RWPE1 (cell line): ENCODE measurements at places on chromosomes 12 and 14.
A peak's percentile ranks its signal among the peaks of the same experiment; 100 is the strongest.

- DNase-seq, result no peak
Measured at GRCh38 chr14:61505815-61506809, 184.7 kb downstream of the PRKCH start.

DNA sequence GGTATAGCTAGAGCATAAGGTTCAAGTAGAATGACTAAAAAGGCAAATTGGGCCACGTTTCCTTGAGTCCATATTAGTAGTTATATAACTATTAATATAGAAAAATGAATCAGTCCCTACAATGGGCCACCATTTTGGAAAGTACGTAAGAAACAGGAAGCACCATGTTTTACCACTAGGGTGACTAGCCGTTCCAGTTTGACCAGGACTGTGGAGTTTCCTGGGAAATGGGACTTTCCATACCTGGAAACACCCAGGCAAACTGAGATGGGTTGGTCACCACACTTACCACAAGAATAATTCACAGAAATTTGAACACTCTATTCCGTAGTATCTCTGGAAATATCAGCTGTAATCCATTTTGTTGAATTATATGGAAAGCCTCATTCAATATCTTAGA lies 2.1 kb upstream of the MAGOHB start:
- no peak for DNase-seq

GRCh38 chr12:94269316-94269999 lies 121.1 kb downstream of the PLXNC1 start:
- DNase-seq, result no peak

DNA sequence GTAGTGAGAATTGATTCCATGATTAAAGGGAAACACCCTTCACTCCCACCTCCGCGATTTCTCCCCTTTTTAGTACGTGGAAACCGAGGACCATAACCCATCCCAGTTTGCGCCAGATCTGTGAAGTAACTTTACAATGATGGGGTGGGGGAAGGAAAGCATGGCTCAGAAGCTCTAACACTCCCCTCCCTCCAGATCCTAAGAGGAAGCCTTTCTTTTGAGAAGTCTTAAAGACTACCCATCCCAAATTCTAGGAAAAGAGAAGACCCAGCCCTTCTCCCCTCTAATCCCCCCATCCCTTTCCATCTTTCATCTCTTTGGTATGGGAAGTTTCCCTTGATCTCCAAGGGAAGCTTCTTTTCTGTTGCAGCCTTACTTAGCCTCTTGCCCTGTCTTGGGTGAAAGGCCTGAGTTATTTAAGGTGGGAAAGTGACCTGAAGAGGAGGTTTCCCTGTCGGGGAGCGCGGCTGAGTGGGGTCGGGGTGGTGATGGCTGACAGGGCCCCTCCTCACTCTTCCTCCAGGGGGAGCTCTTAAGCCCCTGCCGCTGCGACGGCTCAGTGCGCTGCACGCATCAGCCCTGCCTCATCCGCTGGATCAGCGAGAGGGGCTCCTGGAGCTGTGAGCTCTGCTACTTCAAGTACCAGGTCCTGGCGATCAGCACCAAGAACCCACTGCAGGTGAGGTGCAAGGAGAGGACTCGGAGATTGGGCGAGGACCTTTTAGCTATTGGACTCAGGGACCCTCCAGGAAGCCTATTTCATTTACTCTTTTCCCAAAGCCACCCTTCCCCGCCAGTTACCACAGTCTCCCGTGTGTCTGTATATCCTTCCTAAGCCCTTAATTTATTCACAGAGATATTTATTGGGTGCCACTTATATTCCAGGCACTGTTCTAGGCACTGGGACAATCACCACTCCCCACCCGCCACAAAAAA lies 1.8 kb downstream of the MARCHF9 start:
- DNase-seq, result peak; percentile 66

DNA sequence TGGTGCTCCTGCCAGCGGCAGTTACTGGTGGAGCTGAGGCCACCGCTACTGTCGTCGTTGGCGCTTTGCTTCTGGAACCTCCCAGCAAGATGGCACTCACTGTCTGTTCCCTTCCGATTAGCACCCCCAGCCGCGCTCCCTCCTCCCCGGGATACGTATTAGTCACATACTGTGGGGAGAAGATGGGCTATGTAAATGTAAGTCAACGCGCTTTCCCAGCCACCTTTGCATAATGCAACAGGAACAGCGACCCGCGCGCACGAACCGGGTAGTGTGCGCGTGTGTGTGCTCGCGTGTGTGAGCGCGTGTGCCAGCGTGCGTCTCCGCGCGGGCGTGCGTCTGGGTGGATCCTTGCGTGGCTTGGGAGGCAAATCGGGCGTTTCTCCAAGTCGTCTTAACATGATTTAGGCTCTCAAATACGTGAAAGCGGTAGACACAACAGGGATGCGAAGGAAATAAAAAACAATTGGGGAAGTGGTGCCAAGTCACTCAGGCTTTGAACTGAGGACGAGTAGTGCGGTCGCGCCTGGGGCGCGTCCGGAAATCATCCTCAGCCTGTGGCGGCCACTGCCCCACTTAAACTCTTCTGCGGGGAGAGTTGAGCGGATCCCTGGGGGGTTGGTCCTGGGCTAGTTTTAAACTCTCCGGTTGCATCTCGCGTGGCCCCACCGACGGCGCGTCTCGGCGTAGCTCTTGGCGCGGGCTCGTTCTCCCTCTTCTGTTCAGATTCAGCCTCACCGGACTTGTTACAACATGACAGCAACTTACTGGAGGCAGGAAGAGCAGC lies 1.8 kb downstream of the FLRT2 start:
- peak; percentile 62 for DNase-seq

- DNase-seq, result peak; percentile 52
Measured at GRCh38 chr14:35046751-35047536, 872 bp downstream of the FAM177A1 start.

DNA sequence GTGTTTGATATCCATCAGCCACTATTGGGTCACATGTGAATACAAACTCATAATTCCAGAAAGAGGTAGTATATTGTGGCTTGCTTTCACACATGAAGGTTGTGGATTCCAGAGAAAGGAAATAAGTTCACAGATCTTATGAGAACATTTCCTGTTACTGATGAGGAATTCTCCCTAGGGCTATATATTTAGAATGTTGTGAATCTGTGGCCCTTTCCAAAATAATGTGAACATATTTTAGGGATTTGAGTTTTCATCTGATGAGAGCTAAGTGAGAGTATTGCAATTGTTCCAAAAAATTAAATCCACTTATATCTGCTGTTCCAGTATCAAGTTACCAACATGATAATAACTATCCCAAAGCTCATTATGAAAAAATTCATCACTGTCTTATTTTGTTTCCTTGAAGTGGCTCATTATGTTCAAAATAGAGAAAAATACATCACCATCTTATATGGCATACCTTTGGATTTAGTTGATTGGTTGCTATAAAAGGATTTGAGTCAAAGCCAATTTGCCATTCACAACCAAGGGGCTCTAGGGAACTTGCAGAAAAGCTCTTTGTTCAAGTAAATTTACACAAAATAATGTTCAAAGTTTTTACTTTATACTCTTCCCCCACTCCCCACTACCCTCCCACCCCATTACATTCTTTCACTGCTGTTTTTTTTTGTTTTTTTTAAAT lies 76.3 kb downstream of the MYRFL start:
- no peak for DNase-seq

GRCh38 chr12:49369411-49370145 lies 2.3 kb downstream of the SPATS2 start:
- no peak for DNase-seq

- no peak for DNase-seq
Measured at GRCh38 chr14:69675245-69675583, 63.8 kb downstream of the SUSD6 start.

DNA sequence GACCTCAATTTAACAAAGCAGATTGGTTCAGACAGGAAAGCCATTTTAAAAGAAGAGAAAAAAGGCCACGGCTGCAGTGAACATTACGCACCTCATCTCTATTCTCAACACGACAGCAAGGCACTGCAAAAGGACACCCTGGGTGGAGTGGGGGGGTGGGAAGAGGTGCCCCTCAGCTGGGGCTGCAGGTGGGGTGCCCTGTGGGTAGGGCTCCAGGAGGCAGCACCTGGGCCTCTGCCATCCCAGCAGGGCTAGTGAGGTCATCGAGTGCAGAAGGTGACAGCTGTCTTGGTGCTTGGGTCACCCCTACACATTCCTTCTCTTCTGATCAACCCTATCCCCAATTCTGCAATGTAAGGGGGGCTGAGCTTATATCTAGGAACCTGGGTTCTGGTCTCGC lies 142.9 kb upstream of the PRMT8 start:
- no peak for DNase-seq

GRCh38 chr12:22956690-22957089 lies 331.7 kb downstream of the ETNK1 start:
- no peak for DNase-seq

DNA sequence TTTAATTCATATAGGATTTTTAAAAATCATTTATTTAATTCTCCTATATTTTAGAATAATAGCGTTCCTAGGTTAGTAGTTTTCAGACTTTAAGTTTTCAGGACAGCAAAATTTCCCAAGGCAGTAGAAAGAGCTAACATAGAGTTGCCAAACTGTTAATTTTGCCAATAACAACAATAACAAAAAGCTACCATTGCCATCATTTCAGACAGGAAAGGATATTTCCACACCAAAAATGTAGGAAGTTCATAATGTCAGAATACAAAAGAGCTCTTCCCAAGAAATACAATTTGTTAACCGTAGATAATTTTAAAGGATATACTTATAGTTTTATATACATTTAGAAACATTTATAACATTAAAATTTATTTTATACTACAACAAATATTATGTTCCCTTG lies 81.4 kb upstream of the EEA1 start:
- no peak for DNase-seq

DNA sequence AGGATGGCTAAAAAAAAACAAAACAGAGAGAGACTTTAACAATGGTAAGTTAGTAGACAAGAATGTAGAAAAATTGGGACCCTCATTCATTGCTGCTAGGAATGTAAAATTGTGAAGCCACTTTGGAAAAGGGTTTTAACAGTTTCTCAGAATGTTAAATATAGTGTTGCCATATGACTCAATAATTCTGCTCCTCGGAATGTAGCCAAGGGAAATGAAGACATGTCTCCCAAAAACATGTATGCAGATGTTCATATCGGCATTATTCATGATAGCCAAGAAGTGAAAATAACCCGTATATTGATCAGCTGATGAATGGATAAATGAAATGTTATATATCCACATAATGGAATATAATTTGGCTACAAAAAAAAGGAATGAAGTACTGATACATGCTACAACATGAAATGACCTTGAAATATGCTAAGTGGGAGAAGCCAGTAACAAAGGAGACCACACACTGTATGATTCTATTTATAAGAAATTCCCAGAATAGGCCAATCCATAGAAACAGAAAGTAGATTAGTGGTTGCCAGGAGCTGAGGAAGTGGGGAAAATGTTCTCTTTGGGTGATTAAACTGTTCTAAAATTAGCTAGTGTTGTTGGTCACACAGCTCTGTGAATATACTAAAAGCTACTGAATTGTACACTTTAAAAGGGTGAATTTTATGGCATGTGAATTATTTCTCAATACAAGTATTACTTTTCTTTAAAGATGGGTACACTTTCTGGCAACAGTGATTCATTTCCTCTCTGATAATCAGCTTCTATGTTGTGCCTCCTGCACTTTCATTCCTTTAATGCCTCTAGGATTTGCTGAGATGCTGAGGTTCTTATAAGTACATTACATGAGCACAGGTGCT lies 132.5 kb downstream of the DAAM1 start:
- DNase-seq, result peak; percentile 32

DNA sequence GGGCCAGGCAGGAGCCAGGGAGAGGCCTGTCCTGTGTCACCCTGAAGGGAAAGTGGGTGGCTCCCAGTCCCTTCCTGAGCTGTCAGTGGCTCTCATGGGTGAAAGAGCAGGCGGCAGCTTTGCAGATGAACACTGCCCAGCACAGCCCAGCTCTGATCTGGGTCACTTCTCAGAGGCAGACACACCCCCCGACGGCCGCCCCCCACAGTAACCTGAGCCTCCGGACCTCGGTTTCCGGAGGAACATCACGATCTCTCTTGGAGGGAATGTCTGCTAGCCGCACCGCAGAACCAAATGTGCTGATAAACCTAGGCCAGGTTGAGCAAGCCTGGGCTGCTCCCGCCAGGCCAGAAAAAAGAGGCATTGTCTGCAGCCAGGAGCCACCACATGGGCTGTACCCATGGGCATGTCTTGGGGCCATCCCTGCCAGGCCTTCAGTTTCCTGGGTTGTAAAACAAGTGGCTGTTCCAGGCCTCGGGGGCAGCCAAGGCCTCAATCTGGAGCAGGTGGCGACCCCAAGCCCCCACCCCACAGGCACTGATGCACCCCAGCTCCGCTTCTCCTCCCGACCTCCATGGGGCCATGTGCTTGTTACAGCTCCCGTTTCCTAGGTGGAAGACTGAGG lies 57.6 kb downstream of the NCOR2 start:
- DNase-seq, result peak; percentile 69

DNA sequence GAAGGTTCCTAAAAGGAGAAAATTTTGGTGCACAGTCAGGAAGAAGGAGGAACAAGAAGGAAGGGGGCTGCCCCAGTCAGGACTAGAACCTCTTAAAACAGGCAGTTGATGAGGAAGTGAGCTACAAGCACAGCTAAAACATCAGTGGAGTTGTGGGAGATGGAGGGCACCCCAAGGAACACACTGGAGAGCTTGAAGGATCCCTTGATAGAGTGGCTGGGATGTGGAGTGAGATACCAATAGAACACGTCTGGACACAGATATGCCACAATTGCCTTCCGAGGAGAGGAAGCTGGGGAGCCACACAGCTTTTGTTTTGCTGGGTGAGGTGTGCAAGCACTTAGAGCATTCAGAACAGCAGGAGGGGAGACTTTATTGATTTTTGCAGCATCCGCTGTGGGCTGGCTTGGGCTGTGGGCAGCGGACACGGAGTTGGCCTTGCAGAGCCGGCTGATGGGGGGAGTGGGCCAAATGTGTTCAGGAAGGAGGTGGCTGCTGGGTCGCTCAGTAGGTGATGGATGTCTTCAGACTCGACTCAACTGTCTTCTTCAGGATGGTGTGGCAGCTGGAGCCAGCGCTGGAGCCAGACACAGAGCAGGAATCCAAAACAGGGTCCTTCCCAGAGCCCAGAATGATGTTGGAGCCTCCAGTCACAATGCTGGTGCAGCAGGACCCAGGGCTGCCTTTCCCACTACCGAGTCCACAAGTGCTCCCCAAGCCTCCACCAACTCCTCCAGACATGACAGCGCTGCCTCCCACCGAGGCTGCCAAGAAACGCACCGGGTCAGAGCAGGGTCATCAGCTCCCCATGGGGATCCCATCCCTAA lies 4.7 kb upstream of the KRT79 start:
- DNase-seq, result no peak

- no peak for DNase-seq
Measured at GRCh38 chr12:110170535-110171185, 46.5 kb downstream of the IFT81 start.

DNA sequence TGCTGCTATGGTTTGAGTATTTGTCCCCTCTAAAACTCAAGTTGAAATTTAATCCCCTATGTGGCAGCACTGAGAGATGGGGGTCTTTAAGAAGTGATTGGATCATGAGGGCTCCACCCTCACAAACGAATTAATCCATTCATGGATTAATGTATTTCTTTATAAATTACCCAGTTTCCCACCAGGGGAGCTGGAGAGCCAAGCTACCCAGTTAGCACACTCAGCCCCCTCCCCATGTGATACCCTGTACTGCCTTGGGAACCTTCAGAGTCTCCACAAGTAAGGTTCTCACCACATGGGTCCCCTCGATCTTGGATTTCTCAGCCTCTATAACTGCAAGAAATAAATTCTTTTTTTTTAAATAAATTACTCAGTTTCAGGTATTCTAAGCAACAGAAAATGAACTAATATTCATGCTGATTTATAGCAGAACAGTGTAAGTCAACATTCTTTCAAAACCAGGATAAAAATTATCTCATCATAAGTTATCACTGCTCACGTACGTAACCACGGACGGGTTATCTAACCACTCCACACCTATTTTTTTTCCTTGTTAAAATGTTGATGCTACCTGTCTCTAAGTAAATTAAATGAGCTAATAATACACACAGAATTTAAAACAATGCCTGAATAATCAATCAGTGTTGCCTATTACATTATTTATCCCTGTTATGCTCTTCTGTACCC lies 3.6 kb downstream of the NAP1L1 start:
- DNase-seq, result no peak
